Activated naive CD8-positive, alpha-beta T cell treated with anti-CD3 and anti-CD28 coated beads for 36 hours (primary cell): ENCODE measurements at places on chromosomes 5 and 9.
A peak's percentile ranks its signal among the peaks of the same experiment; 100 is the strongest.

GRCh38 chr5:142655339-142656267 lies 30.3 kb downstream of the FGF1 start:
- peak; percentile 70 for DNase-seq

GRCh38 chr9:21558615-21559401 lies 76.7 kb upstream of the IFNE start:
- peak; percentile 24 for DNase-seq

- no peak for DNase-seq
These were observed 54.8 kb downstream of the GLRA1 start for GRCh38 chr5:151869843-151870242.

GRCh38 chr5:97544240-97544639 lies 361.2 kb upstream of the RIOK2 start:
- no peak for DNase-seq

DNA sequence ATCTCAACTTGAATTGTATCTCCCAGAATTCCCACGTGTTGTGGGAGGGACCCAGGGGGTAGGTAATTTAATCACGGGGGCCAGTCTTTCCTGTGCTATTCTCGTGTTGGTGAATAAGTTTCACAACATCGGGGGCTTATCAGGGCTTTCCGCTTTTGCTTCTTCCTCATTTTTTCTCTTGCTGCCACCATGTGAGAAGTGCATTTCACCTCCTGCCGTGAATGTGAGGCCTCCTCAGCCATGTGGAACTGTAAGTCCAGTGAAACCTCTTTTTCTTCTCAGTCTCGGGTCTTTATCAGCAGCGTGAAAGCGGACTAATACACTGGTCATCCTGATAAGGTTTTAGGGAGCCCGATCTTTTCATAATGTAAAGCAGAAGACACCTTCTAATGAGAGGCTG lies 687.0 kb upstream of the FTMT start:
- no peak for DNase-seq

GRCh38 chr9:36322462-36322861 lies 64.2 kb upstream of the GNE start:
- DNase-seq = no peak

DNA sequence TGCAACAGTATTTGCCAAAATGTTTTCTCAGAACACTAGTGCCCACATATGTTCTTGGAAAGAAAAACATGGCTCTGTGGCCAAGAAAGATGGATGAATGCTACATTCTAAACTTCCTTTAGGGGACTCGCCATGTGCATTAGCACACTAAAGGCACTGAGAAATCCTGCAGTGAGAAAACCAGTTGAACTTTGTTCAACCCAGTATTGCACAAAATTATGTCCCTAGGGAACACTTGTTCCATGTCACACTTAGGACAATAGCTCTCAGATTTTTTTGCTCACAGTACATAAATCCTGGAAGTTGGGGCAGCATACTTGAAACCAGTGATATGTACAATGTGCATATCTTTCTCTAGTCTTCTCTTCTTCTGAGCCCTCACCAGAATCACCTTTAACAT lies 96.6 kb downstream of the ADRB2 start:
- DNase-seq = no peak

DNA sequence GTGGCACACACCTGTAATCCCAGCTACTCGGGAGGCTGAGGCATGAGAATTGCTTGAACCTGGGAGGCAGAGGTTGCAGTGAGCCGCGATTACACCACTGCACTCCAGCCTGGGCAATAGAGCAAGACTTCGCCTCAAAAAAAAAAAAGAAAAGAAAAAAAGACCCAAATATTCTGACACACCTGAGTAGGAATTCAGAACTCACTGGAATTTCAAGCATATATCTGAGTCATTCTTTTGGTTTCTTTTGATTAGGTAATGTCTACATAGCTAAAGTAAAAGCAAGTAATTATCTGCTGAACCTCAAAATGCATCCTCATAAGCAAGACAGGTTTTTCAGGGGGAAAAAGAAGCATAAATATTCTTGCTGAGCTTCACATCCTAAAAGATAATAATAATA lies 35.9 kb downstream of the ANKRD31 start:
- no peak for DNase-seq

DNA sequence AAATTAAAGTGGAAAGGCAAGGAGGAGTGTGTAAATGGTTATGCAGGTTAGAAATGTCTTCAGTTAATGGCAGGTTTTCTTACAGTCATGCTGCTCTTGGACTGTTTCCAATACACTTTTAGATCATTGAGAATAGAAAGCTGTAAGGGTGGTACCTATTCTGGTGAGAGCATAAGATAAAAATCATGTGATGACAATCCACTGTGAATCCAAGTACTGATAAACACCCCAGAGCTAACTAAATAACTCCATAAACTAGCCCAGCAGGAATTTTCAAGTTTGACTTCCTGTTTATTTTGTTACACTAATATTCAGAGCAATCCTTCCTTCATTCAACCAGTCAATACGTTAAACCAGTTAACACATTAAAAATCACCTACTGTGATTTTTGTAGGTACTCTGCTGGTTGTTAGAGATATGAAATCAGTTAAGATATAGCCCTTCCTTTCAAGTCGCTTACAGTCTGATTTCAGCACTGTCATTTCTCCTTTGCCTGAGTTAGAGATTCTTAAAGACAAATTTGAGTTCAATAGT lies 22.6 kb downstream of the VCAN start:
- DNase-seq = no peak

GRCh38 chr9:130845901-130846481 lies 10.9 kb downstream of the ABL1 start:
- no peak for DNase-seq

DNA sequence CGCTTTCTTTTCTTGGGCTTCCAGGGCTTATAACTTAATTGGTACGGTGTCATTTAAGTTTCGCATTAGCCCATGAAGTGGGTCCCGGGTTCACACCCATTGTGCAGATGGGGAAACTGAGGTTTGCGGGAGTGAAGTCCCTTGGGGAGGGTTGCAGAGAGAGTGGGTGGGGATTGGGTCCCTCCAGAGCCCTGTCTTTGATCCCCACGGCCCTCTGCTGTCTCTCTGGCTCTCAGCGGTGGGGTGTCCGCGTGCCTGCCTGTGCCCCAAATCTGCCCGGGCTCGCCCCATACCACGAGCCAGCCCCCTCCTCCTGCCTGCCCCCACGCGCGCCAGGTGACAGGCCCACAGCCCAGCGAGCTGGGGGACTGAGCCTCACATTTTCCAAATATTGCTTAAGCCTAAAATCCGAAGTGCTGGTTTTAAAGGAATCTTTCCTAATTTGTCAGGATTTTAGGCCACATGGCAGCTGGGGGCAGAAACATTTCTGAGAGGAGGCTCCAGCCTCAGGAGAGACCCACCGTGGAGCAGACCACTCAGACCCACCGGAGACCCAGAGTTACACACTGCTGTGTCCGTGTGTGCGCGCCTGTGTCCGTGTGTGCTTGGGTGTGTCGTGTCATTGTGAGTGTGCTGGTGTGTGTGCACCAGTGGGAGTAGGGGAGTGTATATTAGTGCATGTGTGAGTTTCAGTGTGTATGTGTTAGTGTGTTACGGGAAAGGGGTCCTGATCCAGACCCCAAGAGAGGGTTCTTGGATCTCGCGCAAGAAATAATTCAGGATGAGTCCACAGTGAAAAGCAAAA lies 159.5 kb upstream of the IER5L start:
- DNase-seq = no peak
